ENCODE measurements at places on chromosomes 6 and 20.

DNA sequence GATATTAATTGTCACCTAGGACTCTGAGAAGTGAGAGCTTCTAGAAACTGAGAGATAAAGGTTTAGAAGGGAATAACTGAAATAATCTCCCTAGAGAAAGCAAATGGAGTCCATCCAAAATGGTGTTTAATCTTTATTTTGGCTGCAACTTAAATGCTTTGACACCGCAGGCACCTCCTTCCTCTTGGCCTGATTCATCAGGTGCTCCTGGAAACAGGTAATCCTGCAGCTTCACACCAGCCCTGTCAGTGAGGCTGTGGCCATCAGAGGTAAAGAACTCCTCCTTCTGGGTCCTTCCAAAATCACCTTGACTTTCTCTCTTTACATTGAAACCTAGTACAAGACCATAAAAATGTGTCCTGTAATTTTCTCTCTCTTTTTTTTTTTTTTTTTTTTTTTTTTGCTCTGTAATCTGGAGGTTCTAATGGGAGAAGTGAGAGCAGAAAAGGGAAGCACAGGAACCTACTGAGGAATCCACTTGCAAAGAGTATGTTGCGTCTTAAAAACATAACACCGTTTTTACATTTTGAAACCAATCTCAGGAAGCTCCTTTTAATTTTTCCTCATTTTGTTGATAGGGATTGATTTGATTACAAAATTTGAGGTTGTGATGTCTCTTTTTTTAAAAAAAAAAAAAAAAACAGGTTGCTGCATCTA lies 124.2 kb downstream of the LRRC1 start:
- no peak for DNase-seq

DNA sequence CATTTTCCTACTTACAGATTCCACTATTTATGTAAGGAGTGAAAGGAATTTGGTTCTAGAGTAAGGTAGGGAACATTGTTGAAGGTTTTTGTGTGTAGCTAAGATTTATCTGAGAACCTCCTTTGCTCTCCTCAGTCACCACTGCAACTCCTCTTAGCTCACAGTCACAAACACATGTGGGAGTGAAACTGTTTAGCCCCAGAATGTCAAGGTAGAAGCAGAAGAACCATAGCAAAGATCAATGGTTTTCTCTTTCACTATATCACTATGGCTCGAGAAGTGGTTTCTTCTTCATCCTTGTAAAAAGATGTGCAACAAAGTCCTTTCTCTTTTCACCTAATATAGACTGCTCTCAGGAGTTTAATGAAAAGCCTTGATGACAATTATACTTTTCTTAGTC lies 6.5 kb upstream of the DEFB112 start:
- DNase-seq, result no peak

DNA sequence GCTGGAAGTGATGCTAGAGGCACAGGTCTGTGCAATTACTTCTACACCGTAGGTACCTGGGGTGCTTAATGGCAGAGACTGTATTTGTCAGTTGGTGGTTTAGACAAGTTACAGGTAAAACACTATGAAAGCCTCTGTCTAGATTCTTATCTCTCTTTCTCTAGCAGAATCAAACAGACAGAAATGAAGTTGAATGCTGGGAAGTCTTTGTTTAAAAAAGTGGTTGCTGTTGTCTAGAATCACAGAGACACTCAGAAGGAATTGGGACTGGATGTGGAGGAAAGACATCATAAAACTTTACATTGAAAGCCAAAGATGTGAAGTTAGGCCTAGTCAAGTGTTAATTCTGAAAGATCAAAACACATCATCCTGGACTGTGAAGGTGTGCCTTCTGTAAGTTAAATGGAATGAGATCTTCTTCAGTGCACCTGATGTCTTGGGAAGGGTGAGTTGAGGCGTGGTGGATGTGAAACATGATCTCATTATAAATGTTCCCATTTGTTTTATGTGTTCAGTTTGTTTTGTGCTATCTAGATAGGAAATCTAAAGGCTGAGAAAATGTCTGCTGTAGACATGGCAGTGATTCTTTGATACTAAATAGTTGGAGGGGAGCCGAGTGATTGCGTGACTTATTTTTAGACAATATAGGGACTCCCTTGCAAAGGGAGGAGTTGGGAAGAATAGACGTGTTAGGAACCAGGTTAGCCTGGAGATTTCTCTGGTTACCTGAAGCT lies 290.2 kb downstream of the SOX4 start:
- no peak for DNase-seq

- no peak for DNase-seq
These were observed 171.3 kb downstream of the FAXC start for GRCh38 chr6:99178168-99178567.

GRCh38 chr20:49679634-49680033 lies 34.0 kb downstream of the B4GALT5 start:
- DNase-seq, result no peak

GRCh38 chr20:25281541-25281991 lies 33.7 kb downstream of the PYGB start:
- DNase-seq, result no peak

DNA sequence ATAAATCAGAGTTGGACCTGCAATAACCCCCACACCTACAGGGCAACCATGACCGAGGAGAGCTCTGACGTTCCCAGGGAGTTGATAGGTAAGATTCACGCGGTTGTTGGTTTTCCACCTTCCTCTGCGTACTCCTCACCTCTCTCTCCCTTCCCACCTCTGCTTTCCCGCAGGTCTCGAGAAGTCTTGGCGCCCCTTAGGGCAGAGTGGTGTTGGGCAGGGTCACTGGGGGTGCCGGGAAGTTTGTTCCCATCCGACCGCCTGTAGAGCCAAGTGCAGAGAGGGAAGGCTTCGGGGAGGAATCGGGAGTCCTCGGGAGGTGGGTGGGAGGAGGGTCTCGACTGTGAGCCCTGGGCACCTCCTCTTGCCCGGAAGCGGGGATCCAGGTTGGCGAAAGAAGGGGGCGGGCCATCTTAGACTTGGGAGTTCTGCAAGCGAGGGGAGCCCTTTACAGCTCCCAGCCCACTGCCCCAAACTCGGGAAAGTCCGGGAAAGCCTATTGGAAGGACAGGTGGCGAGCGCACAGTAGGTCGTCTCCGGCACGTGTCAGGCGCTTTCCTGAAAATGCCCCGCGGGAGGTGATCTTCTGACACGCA lies 672 bp downstream of the CARMIL1 start:
- no peak for DNase-seq

DNA sequence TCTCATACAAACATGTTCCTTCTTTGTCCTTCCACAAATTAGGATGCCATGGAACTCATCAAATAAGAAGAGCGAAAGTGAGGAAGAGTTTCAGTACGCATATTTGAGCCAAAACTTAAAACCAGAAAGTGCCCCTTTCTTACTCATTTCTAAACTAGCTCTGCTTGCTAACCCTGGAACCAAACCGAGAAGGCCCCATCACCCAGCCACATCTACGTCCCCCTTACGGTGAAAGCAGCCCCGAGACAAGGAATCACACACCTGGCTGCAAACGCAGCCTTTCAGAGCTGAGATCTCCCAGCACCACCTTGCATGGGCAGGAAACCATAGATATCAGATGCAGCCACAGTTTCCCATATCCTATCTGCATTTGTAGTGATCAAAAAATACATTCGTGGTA lies 28.5 kb downstream of the TRERF1 start:
- no peak for DNase-seq

DNA sequence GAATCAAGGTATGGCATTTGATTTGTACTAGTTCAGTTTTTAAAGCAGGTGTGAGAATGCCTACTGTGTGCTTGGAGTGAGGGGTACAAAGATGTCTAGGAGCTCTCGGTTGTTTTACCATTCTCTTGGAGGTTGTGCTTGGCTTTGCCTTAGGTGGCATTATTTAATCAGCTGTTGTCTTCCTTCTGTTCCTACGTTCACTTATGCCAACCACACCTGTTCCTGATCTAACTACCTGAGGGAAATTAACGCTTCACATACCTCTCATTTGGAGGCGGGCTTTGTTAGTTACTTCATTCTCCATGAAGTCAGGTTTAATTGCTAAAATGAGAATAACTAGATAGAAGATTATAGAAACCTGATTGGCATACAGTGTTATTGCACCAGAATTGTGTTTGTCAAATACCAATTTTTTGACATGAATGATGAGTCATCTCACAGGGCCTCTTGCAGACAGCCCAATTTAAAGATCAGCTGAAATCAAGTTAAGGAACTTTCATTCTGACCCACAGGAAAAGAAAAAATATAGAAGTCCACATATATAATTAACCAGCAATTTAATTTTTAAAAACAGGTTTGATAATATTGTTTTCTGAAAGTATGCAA lies 24.8 kb upstream of the PBOV1 start:
- DNase-seq, result no peak

GRCh38 chr20:61037498-61037897 lies 214.6 kb upstream of the CDH4 start:
- DNase-seq, result no peak

GRCh38 chr6:14339711-14340584 lies 222.4 kb downstream of the CD83 start:
- no peak for DNase-seq

DNA sequence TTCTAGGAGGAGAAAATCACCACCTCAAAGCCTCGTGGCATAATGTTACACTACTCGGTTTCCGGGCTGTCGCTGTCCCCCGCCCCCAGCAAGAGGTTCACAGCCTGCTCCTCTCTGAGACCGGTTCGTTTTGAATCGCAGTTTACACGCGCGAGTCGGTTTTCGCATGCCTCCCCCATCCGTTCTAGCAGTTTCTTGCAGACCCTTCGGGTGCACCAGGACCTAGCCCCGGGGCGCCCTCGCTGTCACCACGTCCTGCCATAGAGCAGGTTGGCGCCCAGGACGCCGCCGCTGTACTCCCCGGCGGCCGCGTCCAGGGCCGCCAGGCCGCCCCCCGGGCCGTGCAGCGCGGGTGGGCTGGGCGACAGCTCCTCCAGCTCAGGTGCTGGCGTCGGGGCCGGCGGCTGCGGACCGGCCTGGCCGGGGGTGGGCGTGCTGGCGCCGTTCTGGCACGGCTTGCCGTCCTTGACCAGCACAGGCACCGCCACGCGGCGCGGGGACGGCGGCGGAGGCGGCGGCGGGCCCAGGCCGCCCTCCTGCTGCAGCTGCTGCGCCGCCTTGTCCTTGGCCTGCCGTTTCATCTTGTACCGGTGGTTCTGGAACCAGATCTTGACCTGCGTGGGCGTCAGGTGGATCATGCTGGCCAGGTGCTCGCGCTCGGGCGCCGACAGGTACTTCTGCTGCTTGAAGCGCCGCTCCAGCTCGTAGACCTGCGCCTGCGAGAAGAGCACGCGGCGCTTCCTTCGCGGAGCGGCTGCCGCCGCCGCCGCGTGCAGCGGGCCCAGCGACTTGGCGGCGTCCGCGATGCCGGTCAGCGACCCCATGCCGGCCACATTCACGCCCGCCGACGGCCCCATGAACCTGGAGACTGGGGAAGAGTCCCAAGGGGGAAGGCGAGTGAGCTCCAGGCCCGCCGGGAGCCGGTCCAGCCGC lies 1.4 kb downstream of the NKX2-4 start:
- no peak for DNase-seq

DNA sequence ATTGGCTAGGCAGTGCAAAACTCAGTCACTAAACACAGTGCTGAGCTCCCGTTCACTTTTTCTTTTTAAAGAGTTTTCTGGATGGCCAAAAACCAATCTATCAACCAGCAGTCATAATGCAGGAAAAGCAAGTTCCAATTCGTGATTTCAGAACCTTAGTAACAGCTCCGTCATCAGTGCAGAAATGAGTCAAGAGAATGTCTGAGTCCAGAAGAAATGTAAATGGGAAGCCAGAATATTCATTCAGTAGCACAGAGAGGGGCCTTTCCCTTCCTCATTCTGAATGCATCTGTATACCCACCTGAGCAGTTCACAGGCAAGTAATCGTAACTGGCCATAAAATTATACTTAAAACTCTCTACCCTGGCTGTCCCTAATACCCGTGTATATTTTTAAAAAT lies 20.4 kb downstream of the HUS1B start:
- no peak for DNase-seq

GRCh38 chr6:155182103-155182502 lies 81.7 kb upstream of the CLDN20 start:
- no peak for DNase-seq

DNA sequence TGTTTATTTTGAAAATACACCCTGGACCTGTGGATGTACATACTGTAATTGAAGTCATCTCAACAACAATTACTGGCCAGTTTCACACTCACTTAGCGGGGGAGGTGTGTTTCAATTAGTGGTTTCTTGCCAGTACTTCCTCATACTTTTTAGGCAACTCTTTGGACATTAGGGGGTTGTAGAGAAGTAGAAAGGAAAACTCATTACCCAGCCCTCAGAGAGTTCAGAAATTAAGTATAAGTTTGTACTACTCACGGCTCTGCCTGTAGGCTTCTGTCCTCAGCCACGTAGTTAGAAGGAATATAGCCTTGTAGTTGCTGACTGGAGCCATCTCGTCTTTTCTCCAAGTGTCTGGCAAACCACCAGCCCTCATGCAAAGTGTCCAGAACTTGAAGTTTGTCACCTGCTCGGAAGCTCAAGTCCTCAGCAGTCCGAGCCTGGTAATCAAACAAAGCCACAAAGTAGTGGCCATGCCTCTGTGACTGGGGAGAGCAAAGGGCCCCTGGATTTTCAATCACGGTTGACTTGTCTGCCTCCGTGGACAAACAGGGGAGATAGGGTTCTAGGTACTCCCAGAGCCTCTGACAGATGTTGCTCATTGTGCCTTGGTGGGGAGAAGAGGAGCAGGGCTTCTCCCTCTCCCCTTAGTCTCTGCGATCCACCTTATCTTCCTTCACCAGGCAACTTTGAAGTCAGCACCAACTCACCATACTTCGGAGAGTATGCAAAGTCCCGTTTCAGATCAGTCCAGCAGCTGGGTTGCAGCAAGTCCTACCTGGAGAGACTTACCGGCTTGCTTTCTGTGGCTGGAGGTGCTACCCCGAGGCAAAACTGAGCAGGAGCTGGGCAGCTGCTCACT lies 749 bp downstream of the FRK start:
- DNase-seq, result no peak
